ENCODE measurements at places on chromosomes 11 and 22. TPM values are rescaled to one million over a fixed set of nuclear protein-coding genes. Genes with fewer than 3 reads are reported as not detected.

The MADD gene
- 23.3 TPM for total RNA-seq

The TBX10 gene
- not detected for total RNA-seq

The SMTNL1 gene
- total RNA-seq = not detected

DNA sequence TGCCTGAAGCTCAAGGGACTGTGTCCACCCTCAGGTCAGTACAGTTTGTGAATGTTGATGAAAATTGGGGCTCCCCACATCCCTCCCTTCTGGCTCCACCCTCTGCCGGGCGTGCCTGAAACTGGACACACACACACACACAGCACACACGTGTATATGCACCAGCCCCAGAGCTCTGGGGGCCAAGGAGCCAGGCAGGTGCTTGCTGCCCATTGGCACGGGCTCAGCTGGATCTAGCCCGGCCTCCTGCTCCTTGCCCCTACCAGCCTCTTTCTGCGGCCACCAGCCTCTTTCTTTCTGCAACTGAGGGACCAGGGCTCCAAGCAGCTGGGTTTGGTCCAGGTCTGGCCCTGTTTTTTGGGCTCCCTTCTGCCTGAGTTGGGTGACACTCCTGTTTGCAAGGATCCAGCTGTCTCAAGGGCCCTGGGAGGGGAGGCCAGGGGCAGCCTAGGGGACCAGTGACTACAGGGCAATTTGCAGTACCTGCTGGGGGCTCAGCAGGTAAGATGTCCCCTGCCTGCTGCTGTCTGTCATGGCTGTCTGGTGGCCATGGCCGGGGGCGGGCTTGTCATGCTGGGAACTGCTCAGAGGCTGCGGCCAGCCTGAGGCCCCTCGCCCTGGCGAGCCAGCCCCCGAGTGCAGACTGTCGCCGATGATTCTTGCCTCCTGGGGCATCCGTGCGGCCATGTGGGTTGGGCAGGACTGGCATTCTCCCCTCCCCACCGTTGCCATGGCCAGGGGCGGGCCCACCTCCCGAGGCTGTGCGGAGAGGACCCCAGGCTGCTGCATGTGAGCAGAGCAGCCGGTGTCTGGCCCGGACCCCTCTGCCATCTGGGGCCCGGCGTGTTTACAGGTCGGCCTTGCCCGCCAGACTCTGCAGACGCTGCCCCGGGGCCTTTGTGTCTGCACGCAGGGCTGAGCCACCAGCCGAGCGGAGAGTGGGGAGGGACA, 51.5 kb upstream of the PPARA start:
- no peak for DNase-seq

DNA sequence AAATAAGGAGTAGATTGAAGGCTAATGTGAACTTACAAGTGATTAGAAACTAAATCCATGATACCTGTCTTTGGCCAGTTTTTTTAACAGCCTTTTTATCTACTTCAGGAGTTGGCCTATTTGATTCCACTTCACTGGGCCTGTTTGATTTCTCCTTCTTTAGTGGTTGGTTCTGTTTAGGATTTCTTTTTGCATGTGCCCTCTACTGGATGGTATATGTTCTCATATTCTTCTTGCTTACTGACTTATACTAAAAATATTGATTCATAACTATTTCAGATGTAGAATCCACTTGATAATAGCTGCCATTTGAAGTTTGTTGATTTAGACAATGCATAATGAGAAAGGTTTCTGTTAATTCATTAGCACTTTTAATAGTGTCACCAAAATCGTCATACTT, 53.9 kb downstream of the USP47 start:
- DNase-seq = no peak

DNA sequence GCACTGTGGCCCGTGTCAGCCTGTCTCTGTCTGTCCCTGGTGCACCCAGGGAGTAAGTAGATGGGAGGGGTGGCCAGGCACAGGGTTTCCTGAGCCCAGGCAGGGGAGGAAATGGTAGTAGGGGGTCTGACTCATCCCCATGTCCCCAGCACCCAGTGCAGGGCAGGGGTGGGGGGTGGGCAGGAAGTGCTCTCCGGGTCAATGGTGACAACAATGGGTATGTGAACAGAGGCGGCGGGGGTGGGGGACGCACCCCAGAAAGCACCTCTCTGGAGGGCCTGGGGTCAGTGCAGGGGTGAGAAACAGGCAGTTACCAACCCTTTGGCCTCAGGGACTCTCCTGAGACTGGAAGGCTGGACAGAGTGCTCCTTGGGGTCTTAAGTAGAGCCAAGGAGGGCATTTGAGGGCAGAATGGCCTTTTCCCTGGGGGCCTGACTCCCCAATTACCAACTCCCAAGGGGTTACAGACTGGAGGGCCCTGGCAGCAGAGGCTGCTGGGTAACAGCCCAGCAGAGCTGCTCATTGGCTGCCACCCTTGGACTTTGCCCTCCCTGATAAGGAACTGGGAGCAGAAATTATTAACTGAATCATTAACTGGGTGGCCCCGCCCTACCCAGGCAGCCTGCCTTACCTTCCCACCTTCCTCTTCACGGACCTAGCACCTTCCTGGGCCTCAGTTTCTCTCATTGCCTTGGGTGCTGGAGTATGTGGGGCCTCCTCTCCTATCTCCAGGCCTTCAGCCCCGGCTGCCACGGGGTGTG, 4.2 kb downstream of the MYRF start:
- DNase-seq = peak; percentile 46

Data from dermis microvascular lymphatic vessel endothelial cell (primary cell).